ENCODE measurements at places on chromosomes 1 and 21. TPM values are rescaled to one million over a fixed set of nuclear protein-coding genes. Genes with fewer than 3 reads are reported as not detected.

- DNase-seq: no peak
Observed at GRCh38 chr1:159914252-159915018, 10.9 kb downstream of the TAGLN2 start.

DNA sequence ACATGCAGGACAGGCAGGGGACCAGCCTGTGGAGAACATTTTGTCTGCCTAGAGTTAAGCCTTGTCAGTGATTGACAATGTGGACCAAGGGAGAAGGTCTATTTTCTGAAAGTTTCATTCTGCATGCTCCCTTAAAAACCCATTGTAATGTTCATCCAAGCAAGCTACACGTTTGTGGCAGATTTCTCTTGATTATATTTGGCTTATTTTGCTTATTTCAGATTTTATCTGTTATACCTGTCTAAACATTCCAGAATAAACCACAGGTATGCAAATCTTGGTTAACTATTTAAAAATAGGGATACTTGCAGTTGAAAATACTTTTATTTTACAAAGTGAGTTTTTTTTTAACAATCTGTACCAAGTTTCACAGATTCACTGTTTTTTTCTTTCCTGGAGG lies 78.2 kb upstream of the F3 start:
- no peak for DNase-seq

DNA sequence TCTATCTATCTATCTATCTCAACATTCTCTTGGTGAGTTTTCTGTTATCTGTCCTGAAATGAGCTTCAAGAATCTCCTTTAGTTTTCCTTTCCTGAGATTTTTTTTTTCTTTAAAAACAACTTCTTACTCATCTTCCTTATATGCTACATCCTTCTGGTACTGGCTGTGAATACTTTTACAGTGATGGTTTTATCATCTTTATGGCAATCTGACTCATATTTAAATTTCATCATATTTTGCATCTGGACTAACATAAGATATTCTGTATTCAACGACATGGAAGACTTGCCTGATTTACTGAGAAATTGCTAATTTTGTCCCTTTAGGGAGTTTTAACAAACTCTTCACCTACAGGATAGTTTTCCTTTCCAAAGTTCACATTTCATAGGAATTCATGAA lies 33.0 kb downstream of the PDE4B start:
- no peak for DNase-seq

- no peak for DNase-seq
Observed at GRCh38 chr1:200157715-200158114, 130.2 kb downstream of the NR5A2 start.

DNA sequence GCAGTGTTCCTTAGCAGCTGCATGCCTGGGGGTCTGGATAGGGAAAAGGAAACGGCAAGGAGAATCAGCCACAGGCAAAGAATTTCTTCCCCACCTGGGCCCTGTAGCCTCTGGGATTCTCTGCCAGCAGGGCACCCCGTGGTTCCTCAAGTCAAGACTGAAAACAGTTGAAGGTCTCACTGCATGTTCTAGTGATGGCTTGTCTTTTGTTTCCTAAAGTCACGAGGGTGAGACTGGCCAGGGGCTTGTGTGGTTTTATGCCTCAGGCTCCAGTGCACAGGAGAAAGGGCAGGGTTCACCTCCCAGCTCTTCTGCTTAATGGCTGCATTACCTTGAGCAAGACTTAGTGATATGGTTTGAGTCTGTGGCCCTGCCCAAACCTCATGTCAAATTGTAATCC lies 53.2 kb upstream of the B3GALT5 start:
- DNase-seq: no peak

DNA sequence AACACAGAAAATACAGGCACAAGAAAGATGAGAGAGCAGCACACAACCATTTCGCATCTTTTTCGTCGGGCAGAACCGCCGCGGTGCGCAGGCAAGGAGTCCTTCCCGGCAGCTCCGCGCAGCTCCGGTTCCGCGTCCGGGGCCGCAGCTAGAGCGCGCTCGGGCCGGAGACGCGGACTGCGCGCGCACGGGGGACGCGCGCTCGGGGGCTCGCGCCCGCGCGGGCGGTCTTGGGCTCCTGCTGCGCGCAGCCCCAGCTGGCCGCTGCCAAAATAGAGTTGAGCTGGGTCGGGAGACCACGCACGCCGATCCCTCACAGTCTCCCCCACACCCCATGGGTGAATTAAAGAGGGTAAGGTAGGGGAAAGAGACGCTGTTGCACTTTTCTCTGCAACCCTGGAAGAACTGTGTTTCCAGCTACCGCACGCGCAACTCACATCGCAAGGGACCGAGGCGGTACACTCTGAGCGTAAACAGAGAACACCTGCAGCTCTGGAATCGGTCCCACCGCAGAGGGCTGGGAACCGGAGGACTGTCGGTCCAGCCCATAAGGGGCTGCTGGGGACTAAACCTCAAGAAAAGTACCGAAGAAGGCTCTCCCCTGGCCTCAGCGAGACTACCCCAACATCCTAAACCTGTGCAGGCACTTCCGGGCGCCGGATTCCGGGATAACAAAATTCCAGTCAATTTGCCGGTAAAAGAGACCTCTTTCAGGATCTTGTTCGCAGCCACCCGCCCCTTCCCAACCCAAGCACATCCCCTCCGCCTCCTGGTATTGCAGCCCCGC lies 1.7 kb downstream of the NR5A2 start:
- no peak for DNase-seq

DNA sequence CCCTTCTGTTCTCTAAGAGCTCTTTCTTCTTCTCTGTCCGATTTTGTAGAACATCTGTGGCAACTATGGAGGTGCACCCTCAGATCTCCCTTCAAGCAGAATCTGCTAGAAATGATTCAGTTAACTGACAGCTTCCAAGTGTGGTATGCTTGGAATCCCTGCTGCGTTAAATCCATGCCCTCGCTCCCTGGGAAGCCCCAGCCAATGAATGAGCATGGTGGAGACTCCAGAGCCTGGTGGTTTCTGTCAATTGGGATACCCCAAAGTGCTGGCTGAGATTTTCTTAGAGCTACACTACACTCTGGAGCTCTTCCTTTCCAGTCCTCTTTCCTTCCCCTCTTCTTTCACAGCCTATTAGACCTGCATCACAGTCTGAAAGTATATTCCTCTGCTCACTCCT lies 116.3 kb upstream of the C1orf21 start:
- DNase-seq: no peak

Gene FLG2
- polyA plus RNA-seq: 0.10 TPM

Gene KLHL20
- polyA plus RNA-seq: 30.8 TPM

Gene CDC42
- polyA plus RNA-seq: 330 TPM

Gene SIPA1L2
- polyA plus RNA-seq: 22.7 TPM

All from right lung (tissue), 10 donors.